ENCODE measurements at places on chromosomes 4 and X.

DNA sequence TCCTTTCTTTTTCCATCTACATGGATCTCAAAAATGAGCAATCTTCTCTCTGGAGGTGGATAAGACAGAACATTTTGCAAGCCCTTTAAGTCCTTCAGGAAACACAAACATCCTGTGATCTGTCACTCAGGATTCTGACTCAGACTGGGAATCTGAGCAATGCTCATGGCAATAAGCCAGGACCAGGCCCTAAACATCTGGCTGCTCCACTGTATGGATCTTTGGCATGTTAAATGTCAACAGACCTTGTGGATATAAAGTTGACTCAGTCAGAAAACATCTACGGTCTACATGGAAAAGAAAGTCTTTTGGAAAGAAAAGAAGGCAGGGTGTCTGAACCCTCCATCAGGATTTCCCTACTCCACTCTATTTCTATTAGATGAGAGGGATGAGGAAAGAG lies 17.8 kb upstream of the CHIC2 start:
- DNase-seq, result no peak

DNA sequence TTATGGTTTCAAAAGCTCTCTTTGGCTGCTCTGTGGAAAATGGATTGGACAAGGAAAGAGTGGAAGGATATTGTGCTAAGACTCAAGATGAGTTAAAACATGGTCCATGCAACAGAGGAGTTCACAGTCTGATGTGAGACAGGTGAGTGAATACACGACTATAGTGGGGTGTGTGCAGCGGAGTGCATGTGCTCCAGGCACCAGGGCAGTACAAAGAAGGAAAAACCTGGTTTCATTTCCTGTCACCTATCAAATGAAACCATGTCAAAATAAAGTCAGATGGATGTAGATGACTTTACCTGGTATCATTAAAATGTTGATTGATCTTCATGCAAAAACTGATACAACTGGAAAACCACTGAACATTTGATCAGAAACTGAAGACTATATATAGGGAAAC lies 241.0 kb upstream of the RASGEF1B start:
- no peak for DNase-seq

- no peak for DNase-seq
Measured at GRCh38 chr4:186628058-186628711, 72.8 kb upstream of the MTNR1A start.

DNA sequence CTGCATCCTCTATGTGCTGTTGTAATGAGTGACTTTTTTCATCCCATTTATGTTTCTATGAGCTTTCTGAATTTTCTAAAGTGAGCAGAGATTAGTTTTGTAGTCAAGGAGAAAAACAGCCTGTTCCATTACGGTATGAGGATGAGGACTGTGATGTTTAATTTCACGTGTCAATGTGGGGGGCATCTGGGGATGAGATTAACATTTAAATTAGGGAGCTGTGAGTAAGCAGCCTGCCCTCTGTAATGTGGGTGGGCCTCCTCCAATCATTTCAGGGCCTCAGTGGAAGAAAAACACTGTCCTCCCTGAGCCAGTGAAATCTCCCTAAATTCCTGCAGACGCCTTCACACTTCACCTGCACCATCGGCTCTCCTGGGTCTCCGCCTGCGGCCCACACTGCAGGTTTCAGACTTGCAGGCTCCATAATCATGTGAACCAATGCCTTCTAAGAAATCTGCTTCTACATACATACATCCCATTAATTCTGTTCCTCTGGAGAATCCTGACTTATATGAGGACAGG lies 121.7 kb downstream of the AFAP1 start:
- DNase-seq, result no peak

GRCh38 chr4:25863347-25863784 lies 578 bp upstream of the SEL1L3 start:
- no peak for DNase-seq

DNA sequence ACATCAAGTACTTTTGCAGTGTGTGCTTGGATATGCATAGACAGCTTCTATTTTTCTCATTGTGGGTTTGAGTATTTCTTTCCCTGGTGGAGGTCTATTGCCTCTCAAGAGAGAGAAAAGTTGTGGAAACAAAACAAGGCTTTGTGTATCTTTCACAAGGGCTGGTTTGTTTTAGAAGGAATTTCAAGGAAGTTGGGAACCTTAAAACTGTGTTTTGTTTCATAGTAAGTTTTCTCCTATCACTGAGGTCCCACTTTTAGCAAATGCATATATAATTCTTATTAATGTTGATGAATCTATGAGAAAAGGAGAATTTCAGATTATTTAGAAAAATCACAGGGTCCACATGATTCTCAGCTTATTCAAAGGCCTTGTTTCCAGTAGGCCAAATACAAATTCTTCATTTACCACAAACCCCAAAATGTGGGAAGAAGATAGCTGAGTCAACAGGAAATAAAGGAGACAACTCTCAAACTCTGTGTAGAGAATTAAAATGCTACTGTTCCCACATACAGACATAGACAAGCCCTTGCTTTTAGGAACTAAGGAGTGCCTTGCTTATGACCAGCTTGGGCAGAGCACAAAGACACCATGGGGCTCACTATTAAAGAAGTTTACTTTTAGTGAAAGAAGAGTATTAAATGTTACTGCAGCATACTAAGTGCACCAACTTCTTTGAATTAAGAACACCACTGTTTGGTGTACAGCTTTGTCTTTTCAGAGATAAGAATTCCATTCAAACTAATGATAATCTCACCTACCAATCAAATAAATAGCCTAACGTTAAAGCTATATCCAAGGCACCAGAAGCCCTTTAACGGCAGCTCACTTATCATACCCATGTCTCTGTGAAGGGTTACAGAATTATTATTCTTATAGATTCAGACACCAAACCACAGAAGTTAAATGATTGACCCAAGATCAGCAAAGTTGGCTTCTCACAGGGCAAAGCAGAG lies 177.4 kb upstream of the LEF1 start:
- DNase-seq, result no peak

DNA sequence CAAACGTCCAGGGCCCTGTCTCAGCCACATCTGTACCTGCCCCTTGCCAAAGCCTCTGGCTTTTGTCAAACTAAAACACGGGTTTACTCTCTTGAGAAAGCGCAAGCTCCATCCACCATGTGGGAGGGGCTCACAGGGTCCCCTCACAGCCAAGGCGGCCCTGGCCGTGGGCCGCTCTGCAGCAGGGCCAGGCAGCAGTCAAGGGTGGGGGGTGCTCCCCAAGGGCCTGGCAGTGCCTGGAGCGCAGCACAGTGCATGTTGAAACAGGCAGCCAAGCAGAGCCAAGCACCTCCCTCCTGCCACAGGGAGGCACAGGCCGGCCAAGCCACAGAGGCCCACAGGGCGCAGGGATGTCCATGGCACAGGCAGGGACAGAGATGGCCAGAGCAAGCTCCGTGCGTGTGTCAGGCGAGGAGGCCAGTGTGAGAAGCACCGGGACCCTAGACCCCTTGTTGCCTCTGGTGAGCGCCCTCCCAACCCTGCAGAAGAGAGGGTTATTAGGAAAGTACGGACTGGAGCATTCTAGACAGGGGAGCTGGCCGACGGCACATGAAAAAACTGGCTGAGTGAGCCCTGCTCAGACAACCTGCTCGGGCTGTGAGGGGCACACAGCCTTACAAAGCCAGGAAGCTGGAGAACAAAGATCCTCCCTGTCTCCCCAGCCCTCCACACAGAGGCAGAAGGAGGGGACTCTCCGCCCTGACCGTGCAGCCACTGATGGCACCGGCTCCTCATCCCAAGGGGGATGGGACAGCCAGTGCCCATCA lies 39.0 kb downstream of the FAM53A start:
- no peak for DNase-seq

- no peak for DNase-seq
Measured at GRCh38 chrX:131394384-131394783, 105.3 kb upstream of the IGSF1 start.

GRCh38 chrX:68833855-68834331 lies 5.1 kb downstream of the EFNB1 start:
- DNase-seq, result no peak

DNA sequence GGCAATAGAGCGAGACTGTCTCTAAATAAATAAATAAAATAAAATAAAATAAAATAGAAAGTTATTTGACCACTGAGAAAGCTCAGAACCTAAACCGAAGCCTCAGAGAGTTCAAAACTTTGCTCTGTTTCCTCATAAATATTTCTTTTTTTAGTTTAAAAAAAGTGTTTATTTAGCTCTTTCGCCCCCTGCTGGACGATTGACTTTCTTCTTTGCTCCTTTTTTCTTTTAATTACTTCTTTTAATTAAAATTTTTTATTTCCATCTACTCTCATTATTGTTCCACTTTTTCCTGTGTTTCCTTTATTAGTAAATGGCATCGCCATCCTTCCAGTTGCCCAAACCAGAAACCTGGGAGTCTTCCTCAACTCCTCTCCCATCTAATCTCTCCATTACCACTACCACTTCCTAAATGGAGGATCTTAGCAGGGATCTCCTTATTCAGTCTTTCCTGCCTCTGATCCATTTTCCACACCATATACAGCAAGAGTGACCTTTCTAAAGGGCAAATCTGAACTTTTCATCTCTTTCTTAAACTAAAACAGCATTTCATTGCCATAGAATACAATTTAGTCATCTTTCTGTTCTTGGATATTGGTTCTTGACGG lies 728 bp upstream of the IL13RA2 start:
- DNase-seq, result no peak

- DNase-seq, result no peak
Measured at GRCh38 chr4:85672116-85672515, 197.2 kb downstream of the ARHGAP24 start.

DNA sequence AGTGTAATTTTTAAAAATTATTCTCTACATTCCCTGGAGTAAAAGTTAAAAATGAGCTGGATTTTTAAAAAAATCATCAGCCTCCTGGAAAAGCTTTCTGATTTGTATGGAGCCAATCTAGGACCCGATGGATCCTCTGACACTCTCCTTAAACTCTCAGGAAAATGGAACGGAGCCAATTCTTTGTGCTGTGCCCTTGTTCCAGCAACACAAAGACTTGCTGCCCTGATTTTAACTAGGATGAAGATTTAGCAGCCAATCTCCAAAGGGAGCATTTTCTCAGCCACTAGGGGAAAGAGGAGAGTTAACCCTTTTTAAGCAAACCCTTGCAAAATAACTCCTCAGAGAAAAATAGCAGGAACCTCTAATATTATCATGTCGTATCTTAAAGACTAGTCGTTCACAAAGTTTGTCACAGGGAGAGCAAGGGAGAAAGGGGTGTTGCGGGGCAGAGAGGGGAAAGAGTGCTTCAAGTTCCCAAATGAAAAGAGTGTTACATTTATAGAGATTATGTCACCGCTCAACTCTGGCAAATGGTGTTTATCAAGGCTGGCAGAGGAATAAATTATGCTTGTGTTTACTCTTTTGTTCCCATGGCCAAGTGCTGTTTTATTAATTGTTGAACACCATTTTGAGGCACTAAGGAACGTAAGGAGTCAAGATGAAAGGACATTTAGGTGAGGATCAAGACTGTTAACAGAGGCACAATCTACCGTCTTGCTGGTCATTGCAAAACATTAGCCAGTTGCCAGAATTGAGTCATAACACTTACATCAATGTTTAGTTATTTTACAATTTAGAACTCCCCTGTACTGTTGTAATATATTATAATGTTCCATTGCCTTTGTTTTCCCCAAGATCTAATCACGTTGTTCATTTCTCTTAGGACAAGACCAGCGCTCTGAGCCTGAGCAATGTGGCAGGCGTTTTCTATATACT lies 250.7 kb downstream of the THOC2 start:
- DNase-seq, result no peak

DNA sequence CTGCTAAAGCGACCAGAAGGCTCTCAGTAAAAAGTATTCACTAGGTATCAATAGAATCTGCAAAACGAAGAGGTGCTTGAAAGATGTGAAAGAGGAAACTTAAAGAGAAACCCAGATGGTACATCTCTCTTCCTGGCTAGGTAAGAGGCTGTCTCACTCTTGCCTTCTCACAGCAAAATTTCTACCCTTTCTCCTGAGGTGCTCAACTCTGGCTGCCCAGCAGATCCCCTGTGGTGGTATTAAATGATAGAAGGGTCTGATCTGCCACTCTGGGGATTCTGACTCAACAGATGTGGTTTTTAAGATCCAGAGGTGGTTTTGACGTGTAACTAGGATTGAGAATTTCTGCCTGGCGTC lies 14.9 kb upstream of the TSPAN5 start:
- DNase-seq, result no peak
